Effector memory CD8-positive, alpha-beta T cell (primary cell): ENCODE measurements at places on chromosomes 11 and 22.
A peak's percentile ranks its signal among the peaks of the same experiment; 100 is the strongest.

DNA sequence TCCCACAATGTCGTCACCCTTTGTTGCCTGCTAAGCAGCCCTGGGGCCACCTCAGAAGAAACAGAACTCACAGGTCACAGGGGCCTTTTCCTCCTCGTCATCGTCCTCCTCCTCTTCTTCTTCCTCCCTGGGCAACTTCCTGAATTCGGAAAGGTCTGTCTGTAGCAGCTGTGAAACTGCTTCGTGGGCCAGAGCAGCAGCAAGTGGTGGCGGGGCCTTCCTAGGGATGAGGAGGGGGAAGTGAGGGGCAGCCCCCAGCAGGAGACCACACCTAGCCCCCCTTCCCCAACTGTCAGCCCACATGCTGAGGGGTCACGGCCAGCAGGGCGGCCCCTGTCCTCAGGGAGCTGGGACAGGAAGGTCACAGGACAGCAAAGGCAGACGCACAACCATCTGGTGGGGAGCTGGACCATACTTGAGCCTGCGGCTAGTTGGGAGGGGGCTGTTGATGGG, 13.2 kb downstream of the PPM1F start:
- DNase-seq: no peak
- H3K27me3 ChIP-seq: no peaks in the 10 kb centered on the region
- H3K27ac ChIP-seq: peak overlapping the region; percentile 86
- H3K4me3 ChIP-seq: peak overlapping the region; percentile 87
- peaks cover 34% of the 10 kb centered on the region for H3K4me1 ChIP-seq
- peaks cover 6% of the 10 kb centered on the region for H3K36me3 ChIP-seq

DNA sequence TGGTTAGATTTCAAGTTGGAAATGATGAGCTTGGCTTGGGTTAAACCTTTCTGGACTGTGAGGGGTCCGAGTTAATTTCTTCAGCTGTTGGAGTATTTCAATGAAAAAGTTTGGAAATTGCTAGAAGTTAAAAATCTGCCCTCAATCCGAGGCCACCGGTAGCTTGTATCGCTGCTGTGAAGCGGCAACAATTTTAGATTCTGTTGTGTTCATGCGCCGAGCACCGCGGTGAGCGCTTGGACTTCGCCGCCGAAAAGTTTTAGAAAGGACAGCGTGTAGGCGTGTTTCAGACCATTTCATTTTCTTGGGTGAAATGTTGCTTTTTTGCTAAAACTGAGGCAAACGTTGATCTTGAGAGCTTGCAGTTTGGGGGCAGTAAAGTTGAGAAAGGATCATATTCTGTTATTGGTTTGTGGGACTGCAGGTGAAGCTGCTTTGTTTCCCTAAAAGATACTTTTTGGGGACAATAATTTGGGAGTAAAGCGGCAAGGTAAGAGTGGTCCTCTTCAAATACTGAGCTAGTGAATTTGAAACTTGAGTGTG, 928 bp downstream of the FBXO7 start:
- H3K4me1 ChIP-seq: peaks cover 24% of the 10 kb centered on the region
- peaks cover 23% of the 10 kb centered on the region for H3K36me3 ChIP-seq
- DNase-seq: no peak
- H3K4me3 ChIP-seq: peak overlapping the region; percentile 91
- H3K27me3 ChIP-seq: no peaks in the 10 kb centered on the region

GRCh38 chr11:17145972-17146371, 61.8 kb downstream of the PIK3C2A start:
- H3K36me3 ChIP-seq: peaks cover 48% of the 10 kb centered on the region
- no peak overlapping the region for H3K27ac ChIP-seq
- no peak for DNase-seq
- no peak overlapping the region for H3K4me3 ChIP-seq

DNA sequence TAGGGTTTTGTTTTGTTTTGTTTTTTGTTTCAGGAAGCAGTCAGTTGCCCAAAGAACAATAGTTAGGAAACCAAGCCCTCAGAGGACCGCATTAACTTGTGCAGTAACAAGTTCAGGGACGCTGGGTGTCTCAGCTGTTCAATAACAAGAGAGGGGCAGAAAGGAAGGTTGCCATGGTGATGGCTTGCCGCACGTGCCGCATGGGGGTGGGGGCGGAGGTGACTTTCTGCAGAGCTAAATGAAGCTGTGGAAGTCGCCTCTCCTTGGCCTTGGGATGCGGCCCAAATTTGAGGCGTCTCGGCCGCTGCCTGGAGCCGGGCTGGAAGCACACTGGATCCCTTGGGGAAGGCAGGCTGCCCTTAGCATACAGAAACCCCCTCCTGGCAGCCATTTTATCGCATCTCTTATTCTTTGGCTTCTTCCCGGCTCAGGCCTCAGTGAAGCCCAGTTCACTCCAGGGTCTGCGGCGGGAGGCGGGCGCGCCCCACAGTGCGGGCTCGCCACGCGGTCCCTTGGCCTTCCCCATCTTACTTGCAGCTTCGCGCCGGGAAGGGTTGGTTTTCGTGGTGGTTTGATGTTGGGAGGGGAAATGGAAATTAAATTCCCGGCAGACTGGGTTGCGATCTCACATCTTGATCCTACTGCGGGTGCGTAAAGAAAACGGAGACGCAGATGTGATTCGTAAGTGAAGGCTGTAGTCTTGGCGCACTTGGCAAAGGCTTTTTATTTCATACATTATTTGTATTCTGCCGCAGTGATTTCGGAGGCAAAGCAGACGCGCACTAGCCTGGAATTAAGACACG, 94.3 kb downstream of the SLC17A6 start:
- peaks cover 6% of the 10 kb centered on the region for H3K4me1 ChIP-seq
- no peak overlapping the region for H3K4me3 ChIP-seq
- no peak overlapping the region for H3K27ac ChIP-seq
- H3K27me3 ChIP-seq: peaks cover 16% of the 10 kb centered on the region
- no peaks in the 10 kb centered on the region for H3K36me3 ChIP-seq

DNA sequence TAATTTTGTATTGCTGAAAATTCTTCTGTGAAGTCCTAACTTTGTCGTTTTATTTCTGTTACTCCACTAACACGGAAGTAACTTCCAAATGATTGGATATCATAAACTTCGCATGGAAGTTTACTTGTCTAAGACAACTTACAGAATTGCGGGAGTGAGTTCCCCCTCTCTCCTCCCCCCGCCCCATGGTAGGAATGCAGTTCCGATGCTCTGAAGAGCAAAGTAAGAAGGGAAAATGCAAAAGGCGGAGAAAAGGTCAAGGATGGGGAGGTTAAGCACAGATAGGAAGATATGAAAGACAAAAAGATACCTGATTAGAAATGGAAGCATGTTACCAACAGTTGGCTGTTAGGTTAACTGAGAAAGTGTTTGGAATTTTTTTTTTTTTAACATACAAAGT, 1.3 kb downstream of the EIF3M start:
- H3K27ac ChIP-seq: peak overlapping the region; percentile 98
- peak overlapping the region; percentile 96 for H3K4me3 ChIP-seq
- peaks cover 51% of the 10 kb centered on the region for H3K36me3 ChIP-seq
- DNase-seq: no peak
- H3K4me1 ChIP-seq: peaks cover 36% of the 10 kb centered on the region
- no peaks in the 10 kb centered on the region for H3K27me3 ChIP-seq

DNA sequence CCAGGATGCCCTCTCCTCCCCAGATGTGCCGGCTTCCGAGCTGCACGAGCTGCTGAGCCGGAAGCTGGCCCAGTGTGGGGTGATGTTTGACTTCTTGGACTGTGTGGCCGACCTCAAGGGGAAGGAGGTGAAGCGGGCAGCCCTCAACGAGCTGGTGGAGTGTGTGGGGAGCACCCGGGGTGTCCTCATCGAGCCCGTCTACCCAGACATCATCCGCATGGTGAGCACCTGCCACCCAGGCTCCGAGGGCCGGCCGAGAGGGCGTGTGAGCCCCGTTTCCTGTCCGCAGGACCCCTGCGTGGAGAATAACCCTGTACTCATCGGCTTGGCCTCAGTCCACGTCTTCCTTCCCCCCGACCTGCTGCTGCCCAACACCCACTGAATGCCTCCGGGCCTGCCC, 2.2 kb downstream of the PPP2R5B start:
- H3K27me3 ChIP-seq: no peaks in the 10 kb centered on the region
- H3K4me3 ChIP-seq: peak overlapping the region; percentile 45
- DNase-seq: no peak
- H3K4me1 ChIP-seq: peaks cover 18% of the 10 kb centered on the region
- H3K36me3 ChIP-seq: peaks cover 8% of the 10 kb centered on the region
- H3K27ac ChIP-seq: no peak overlapping the region

GRCh38 chr11:26778000-26778757, 56.3 kb upstream of the SLC5A12 start:
- no peak overlapping the region for H3K4me3 ChIP-seq
- H3K27me3 ChIP-seq: no peaks in the 10 kb centered on the region
- no peak for DNase-seq

GRCh38 chr22:20940186-20940651, 23.0 kb downstream of the CRKL start:
- H3K36me3 ChIP-seq: peaks cover 42% of the 10 kb centered on the region
- H3K4me1 ChIP-seq: peaks cover 51% of the 10 kb centered on the region
- H3K4me3 ChIP-seq: peak overlapping the region; percentile 59
- peak overlapping the region; percentile 5 for H3K27ac ChIP-seq
- no peak for DNase-seq

GRCh38 chr11:69992943-69993694, 85.0 kb upstream of the ANO1 start:
- H3K4me3 ChIP-seq: no peak overlapping the region
- DNase-seq: no peak
- H3K4me1 ChIP-seq: no peaks in the 10 kb centered on the region
- H3K27ac ChIP-seq: no peak overlapping the region
- H3K27me3 ChIP-seq: peaks cover 43% of the 10 kb centered on the region

DNA sequence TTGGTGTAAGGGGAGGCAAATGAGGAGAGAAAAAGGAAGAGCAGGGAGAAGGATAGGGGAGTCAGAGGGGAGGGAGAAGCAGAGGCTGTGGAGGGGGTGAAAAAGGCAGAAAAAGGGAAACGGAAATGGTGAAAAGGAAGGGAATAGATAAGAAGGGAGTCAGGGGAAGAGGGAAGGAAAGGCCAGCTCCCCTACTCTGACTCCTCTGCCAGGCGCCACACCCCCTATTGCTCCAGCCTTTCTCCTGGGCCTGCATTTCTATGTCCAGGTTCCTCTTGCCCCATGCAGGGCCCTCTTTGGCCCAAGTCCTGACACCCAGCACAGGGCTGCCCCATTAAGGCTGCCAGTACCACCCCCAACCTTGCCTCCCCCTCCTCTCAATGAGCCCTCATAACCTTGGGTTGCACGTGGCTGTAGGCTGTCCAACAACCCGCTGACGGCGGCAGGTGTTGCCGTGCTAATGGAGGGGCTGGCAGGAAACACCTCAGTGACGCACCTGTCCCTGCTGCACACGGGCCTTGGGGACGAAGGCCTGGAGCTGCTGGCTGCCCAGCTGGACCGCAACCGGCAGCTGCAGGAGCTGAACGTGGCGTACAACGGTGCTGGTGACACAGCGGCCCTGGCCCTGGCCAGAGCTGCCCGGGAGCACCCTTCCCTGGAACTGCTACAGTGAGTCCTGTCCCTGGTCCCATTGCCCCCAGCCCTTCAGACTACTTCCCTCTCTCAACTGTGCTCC, 3.4 kb upstream of the NHERF4 start:
- H3K4me1 ChIP-seq: no peaks in the 10 kb centered on the region
- H3K36me3 ChIP-seq: peaks cover 20% of the 10 kb centered on the region
- H3K27me3 ChIP-seq: peaks cover 11% of the 10 kb centered on the region
- H3K4me3 ChIP-seq: no peak overlapping the region

DNA sequence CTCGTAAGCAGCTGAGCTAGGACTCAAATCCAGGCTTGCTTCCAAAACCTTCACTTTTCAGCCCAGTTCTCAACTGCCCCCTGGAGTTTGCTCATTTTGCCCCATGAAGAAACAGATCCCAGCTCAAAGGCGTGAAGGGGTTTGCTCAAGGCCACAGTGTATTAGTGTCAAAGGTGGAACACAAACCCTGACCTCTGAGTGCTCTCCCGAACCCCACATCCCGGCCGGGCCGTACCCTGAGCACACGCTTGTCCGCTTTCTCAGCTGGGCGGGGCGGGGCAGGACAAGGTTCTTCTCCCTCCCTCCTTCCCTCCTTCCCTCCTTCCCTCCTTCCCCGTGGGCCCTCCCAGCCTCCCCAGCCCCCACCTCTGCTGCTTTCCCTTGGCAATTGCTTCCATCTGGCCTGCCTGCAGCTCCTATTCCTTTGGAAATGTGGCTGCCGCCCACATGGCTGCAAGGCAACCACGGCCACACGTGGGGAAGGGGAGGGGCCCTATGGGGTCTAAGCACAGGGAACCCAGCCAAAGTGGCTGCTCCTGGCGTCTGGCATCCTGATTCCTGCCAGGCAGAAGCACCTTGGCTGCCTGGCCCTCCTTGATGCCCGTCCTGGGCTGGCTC, 4.1 kb downstream of the ST3GAL4 start:
- H3K4me1 ChIP-seq: peaks cover 10% of the 10 kb centered on the region
- H3K27ac ChIP-seq: no peak overlapping the region
- H3K4me3 ChIP-seq: no peak overlapping the region
- DNase-seq: no peak
- no peaks in the 10 kb centered on the region for H3K27me3 ChIP-seq

GRCh38 chr11:4523666-4524065, 21.3 kb upstream of the OR52M1 start:
- no peak overlapping the region for H3K4me3 ChIP-seq
- H3K27me3 ChIP-seq: peaks cover 50% of the 10 kb centered on the region
- H3K27ac ChIP-seq: no peak overlapping the region
- no peak for DNase-seq

- no peak overlapping the region for H3K27ac ChIP-seq
- no peak for DNase-seq
Observed at GRCh38 chr11:125299821-125300220, 135.3 kb downstream of the PKNOX2 start.

DNA sequence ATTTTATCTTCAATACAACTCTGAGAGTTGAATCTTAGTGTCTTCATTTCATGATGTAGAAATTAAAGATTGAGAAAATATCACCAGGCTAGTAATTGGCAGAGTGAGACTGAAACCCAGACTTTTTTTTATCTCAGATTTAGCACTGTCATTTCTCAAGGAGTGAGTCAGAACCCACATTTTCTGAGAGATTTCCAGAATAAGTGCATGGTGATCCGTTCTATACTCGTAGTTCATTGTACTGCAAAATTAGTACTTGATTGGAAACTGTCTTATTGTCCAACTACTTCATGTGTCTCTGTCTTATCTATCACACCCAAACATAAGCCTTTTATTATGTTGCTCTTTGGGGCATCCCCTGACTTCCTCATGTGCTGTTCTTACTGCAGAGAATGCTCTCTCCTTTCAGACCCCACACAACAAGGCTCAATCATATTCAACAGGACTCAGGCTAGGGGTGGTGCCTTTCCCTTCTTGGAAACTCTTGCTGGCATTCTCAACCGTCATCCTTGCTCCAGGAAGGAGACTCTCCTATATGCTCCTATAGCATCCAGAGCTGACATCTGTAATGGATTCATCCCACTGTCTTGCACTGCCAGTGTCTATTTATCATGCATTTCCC, 76.7 kb upstream of the BLID start:
- no peak for DNase-seq
- H3K4me3 ChIP-seq: no peak overlapping the region
- peaks cover 5% of the 10 kb centered on the region for H3K27me3 ChIP-seq

DNA sequence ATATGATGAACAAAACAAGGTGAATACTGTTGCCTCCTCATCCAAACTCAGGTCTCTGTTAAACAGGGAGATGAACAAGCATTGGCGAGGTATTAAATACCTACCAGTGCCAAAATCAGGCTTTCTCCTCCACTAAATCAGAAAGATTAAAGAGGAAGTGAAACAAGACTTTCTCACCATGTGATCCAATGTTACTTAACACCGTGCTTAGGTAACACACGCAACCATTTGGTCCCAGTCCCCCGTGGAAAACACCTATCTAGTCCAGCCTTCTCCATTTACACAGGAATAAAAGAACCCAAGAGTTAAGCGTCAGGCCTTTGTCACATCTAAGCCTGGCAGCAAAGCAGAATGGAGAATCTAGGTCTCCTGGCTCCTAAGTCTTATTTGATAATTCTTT, 34.5 kb downstream of the TENM4 start:
- no peaks in the 10 kb centered on the region for H3K4me1 ChIP-seq
- no peaks in the 10 kb centered on the region for H3K36me3 ChIP-seq
- no peak overlapping the region for H3K27ac ChIP-seq
- no peaks in the 10 kb centered on the region for H3K27me3 ChIP-seq
